Eye (tissue), 1 donor: ENCODE measurements at places on chromosomes 4 and X.

DNA sequence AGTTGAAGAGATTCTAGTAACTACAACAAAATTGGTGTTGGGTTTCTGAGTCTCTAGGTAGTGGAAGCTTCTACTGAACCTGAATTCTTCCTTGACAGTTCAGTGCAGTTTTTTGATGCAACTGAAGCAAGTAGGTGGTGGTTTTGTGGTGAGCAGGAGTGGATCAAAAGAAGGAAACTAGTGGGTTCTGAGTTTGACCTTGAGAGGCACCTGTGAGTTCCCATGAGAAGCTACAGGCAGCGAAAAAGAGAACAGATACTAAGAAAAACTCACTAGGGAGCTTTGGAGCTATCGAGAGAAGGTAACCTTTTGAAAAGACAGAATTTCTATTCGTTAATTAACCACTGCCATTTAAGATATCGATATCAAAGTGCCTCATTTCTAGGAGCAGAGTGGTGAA is 145.2 kb downstream of the PDHA2 start:
- DNase-seq: no peak

GRCh38 chr4:42320822-42321388 is 76.4 kb upstream of the SHISA3 start:
- DNase-seq: no peak

GRCh38 chr4:79044141-79044659 is 105.0 kb upstream of the PAQR3 start:
- DNase-seq: no peak

- no peak for DNase-seq
Observed at GRCh38 chrX:148371291-148371690, 129.1 kb upstream of the AFF2 start.

DNA sequence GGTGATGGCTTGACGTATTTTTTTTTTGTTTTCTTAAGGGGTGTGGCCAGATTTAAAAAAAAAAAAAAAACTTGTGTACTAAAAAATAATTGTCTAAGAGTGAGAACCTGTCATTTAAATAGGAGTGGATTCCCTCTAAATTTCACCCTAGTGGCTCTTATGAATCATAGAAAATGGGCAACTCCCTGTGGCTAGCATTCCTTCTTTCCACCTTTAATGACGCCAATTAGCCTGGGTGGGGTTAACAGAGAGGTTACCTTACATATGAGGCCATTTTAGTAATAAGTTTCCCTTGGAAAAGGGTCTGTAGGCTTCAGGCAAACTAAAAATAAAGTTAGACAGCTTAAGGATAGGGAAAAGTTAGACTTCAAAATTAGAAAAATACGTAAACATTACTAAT is 223.5 kb upstream of the FAM241A start:
- no peak for DNase-seq

- DNase-seq: no peak
Observed at GRCh38 chr4:8727546-8728510, 135.3 kb downstream of the CPZ start.

GRCh38 chrX:15043538-15043937 is 170.3 kb downstream of the MOSPD2 start:
- no peak for DNase-seq

GRCh38 chr4:180240670-180241069 is 2002.5 kb upstream of the TENM3 start:
- DNase-seq: no peak

- peak; percentile 49 for DNase-seq
Observed at GRCh38 chrX:54494166-54494988, 1.7 kb downstream of the FGD1 start.

GRCh38 chr4:138300616-138301015 is 58.5 kb upstream of the SLC7A11 start:
- no peak for DNase-seq

GRCh38 chrX:150767475-150768131 is 74.4 kb downstream of the MTMR1 start:
- DNase-seq: no peak

DNA sequence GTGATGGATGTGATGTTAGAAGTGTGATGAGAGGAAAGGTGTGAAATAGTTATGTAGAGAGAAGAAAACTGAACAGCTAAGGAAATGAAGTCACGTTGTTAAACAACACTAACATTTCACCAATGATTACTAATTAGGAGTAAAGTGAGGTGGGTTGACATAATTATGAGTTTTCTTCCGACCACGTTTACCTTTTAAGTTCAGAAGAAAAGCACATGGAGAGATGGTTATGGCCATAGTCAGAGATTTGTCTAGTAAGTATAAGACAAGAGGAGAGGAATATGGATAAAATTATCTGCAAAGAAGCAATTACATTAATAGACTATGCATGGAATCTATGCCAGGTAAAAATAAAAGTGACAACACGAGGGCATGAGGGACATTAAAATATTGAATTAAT is 551.3 kb upstream of the TECRL start:
- DNase-seq: no peak

GRCh38 chr4:79561751-79562150 is 153.7 kb upstream of the GK2 start:
- DNase-seq: no peak

DNA sequence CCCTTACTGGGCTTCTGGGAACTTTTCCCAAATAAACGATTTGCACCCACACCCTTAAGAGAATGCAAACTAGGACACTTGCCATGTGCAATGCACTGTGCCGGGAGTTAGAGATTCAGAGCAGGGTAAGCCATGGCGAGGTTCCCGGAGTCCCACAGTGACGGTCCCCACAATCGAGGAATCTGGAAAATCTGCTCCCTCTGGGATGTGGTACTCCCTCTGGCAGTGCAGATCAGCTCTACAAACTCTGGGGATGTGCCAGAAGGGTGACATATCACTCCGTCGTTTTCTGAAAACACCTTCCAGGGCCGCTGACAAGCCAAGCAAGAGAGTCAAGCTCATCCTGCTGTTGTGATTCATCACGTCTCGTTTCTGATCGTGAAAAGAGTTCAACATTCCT is 537.5 kb downstream of the BCOR start:
- no peak for DNase-seq

- DNase-seq: no peak
Observed at GRCh38 chrX:74510401-74510800, 89.1 kb downstream of the SLC16A2 start.

DNA sequence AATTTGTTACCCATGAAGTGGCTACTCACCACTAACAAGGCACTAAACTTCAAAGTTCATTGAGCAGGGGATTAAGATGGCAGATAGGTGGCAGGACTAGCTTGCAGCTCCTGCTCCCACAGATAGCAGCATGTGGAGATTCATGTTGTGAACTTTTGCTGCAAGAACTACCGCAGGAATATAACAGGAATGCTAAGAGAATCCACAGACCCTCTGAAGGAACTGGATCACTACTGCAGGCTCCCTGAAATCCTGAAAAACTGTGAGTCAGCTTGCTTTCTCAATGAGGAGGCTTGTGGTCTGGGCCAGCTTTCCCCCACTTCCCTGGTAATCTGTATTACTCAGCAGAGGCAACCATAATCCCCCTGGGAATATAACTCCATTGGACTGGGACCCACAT is 118.5 kb upstream of the VCX2 start:
- no peak for DNase-seq

- no peak for DNase-seq
Observed at GRCh38 chrX:65990702-65991101, 49.2 kb downstream of the VSIG4 start.

GRCh38 chr4:153458969-153459368 is 7.2 kb upstream of the TMEM131L start:
- no peak for DNase-seq

GRCh38 chrX:118615141-118615540 is 112.3 kb upstream of the IL13RA1 start:
- DNase-seq: no peak

- no peak for DNase-seq
Observed at GRCh38 chrX:140715787-140716186, 6.2 kb downstream of the LINC00632 start.

DNA sequence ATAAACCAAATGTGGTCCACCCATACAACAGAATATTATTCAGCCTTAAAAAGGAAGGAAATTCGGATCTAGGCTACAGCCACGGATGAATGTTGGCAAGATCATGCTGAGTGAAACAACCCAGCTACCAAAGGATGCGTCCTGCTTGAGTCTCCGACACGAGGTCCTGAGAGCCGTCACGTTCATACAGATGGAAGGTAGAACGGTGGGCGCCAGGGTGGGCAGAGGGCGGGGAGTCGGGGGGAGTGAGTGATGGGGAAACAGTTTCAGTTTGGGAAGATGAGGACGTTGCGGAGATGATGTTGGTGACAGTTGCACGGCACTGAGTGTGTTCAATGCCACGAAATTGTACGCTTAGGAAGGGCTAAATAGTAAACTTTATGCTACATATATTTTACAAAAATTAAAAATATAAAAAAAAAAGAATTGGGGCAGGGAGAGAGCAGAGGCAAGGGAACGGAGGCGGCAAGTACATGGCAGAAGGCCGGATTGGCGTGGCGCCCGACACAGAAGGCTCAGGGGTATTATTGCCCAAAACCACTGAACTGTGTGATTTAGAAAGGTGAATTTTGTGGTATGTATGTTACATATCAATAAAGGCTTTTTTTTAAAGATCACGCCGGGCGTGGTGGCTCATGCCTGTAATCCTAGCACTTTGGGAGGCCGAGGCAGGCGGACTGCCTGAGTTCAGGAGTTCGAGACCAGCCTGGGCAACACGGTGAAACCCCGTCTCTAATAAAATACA is 14.8 kb upstream of the MXD4 start:
- DNase-seq: no peak

GRCh38 chr4:184384056-184384809 is 90.1 kb downstream of the IRF2 start:
- peak; percentile 39 for DNase-seq

GRCh38 chr4:180028682-180029081 is 2214.5 kb upstream of the TENM3 start:
- DNase-seq: peak; percentile 36

DNA sequence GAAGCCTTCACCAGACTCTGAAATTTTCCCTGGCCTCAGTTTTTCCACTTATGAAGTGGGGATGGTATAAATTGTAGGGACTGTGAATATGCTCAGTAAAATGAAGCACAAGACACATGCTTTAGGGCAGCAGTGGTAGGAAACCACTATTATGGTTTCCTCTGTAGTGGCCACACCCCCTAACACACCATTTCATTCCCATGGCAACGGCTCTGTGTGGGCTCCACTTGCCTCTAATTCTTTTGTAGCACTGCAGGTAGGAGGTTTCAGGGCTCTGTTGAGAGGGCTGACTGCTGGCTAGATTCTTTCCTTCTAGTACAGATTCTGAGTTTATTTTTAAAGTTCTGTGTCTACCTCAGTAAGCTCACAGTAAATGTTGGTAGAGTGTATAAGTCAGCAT is 3.5 kb upstream of the VMA21 start:
- DNase-seq: no peak

DNA sequence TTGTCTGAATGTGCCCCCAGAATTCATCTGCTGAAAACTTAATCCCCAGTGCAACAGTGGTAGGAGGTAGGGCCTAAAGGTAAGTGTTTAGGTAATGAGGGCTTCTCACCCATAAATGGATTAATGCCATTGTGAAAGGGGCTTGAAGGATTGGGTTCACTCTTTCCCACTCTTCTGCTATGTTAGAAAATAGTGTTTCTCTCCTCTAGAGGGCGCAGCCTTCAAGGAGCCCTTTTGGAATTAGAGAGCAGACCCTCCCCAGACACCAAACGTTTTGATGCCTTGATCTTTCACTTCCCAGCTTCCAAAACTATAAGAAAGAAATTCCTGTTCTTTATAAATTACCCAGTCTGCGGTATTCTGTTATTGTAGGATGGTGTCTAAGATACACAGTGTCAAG is 706.4 kb downstream of the SMARCA1 start:
- DNase-seq: no peak

DNA sequence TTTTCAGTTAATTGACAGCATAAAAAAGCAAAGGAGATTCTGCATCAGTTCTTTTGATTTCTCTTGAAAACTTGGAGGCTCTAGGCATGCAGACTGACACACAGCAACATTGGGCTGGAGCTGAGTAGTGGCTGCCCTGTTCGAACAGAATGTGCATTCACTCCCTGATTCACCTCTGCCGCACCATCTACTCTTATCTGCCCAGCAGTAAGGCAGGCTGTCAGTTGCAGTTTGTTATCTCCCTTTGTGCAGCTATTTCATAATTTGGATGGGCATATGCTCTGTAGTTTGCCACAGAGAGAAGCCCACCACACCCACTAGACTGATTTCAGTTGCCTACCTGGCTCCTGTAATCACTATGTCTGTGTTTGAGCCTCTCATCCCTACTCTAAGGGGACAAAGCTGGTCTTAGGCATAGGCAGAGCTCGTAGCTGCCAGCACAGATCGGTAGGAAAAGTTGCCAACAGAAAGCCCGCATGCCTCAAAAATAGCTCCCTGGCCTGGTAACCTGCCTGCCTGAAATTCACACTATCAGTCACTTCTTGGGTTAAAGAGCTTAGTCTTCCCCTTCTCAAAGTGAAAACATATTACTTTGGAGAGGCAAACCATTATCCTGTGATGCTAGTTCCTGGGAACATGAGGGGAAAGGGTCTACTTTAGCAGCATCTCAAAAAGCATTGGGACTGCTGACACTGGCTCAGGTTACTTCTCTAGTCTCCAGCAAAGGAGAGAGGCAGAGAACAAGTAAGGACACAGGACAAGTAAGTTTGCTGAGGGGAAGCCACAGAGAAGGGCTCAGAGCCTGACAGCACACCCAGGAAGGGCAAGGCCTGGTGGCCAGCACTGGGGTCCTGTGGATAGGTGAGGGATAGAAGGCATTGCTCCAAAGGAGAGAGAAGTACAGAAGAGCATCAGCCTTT is 75.9 kb upstream of the TMEM164 start:
- no peak for DNase-seq

GRCh38 chr4:64781737-64782326 is 372.6 kb upstream of the TECRL start:
- peak; percentile 85 for DNase-seq

- no peak for DNase-seq
Observed at GRCh38 chr4:83664741-83665140, 128.8 kb downstream of the GPAT3 start.

GRCh38 chrX:65502618-65503017 is 32.0 kb downstream of the LAS1L start:
- no peak for DNase-seq

GRCh38 chrX:121479406-121479805 is 432.0 kb downstream of the GLUD2 start:
- no peak for DNase-seq

- no peak for DNase-seq
Observed at GRCh38 chr4:78747475-78747922, 28.7 kb upstream of the BMP2K start.

GRCh38 chrX:22585831-22586230 is 313.1 kb downstream of the CBLL2 start:
- no peak for DNase-seq

- no peak for DNase-seq
Observed at GRCh38 chr4:101596781-101597552, 193.6 kb upstream of the BANK1 start.

GRCh38 chrX:110442635-110443034 is 84.0 kb downstream of the RTL9 start:
- peak; percentile 35 for DNase-seq

- DNase-seq: no peak
Observed at GRCh38 chr4:188030401-188030800, 34.8 kb downstream of the ZFP42 start.

DNA sequence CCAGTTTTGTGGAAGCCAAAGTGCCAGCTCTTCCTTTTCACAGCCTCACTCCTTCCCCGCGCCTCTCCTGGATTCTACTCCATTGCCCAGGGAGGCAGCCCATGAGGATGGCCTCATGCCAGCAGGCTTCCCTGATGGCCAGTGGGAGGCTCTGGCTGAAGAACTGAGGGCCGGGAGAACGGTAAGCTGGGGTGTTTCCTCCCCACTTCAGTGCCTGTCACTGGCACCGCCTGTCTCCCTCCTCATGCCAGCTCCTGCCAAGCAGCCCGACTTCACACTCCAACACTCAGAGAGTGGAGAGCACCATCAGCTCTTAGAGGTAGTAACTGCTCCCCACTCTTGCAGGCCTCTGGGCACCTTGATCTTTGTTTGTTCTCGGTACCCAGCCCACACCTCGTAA is 46.9 kb upstream of the STIM2 start:
- no peak for DNase-seq
